Activated gamma-delta T cell (primary cell): ENCODE measurements at places on chromosomes 6 and 20.

DNA sequence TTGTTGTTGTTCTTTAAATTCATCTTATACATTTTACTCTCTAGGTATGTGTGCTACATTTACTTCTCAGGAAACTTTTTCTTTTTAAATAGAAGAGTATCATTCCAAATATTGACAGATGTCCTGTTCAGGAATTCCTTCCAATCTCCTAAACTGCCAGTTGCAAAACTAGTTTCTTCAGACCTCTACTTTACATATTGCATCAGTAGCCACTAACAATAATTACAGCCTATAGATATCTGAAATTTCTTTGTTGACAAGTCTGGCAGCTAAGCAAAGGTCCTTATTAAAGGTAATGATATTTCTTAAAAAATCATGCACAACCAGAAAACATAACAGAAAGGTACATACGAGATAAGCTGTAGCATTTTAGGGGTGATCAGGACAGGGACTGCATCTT, 4.5 kb downstream of the ECHDC1 start:
- DNase-seq = no peak

GRCh38 chr6:126632271-126632670, 292.4 kb downstream of the CENPW start:
- no peak for DNase-seq

- DNase-seq = no peak
These were observed 13.2 kb downstream of the SYNGAP1 start for GRCh38 chr6:33433001-33433543.

GRCh38 chr6:115721564-115721963, 339.1 kb downstream of the FRK start:
- DNase-seq = no peak

DNA sequence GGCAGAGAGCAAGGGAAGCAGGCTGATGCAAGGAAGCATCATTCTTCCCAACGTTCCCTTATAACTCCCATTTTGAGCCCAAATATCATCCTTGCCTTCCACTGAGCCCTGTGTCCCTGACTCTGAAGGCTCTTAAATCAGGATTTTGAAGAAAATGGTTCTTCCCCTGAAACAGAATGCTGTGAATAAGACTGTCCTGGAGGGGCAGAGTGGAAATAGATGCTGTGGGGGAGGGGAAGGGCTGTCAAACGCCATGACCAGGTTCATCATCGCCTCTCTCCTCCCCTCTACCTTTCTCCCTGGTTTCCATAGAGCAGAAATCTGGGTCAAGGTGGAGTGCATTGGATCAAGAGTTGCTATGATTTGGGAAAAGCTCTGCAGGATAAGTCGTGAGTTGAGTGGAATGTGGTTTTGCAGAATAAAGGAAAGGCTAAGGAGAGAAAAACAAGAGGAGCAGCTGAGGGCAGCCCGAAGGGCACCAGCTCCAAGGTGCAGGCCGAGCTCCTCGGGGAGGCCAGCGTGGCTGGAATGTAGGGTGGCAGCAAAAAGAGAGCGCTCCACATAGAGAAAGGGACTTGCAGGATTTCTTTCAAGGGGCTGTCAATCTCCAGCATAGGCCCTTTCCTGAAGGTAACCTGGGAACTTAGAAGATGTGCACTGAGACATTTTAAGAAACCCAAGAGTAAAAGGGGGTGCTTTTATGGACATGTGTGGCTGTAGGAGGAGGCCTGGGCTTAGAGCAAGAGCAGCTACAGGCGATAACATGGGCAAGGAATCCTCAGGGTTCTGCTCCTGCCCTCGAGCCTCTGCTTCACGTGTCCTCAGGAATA, 120.8 kb upstream of the CDYL start:
- DNase-seq = no peak

- no peak for DNase-seq
These were observed 90.7 kb downstream of the COL21A1 start for GRCh38 chr6:56156643-56157042.

DNA sequence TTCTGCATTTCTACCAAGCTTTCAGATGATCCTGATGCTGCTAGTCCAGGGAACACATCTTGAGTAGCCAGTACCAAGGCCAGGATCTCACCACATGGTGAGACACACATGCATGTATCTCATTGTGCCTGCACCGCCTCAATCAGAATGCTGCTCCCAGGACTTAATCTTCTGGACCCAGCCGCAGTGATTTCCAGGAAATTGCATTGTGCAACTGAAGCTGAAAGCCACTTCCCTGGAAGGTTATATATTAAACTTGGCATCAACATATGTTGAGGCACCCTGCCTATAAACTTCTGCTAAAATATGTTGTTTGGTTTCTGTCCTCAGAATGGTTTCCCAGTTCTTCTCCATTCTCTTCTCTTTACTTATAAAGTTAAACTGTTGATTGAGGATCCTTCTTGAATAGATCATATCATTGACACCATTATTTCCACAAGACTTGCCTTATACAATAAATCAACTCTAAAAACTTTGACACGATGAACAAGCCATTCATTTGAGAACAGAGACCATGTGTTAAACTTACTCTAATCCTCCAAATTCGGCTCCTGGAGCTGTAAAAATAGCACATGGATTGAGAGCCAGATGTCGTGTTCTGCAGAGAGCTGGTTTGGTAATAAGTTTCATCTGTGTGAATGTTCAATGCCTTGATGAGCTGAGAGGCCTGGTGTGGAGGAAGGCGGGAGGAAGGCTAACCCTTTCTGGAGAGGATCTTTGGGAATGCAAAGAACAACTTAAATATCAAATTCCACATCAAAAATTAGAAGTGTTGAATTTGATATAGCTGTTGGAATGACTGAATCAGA, 65.0 kb upstream of the PCSK2 start:
- DNase-seq = no peak

DNA sequence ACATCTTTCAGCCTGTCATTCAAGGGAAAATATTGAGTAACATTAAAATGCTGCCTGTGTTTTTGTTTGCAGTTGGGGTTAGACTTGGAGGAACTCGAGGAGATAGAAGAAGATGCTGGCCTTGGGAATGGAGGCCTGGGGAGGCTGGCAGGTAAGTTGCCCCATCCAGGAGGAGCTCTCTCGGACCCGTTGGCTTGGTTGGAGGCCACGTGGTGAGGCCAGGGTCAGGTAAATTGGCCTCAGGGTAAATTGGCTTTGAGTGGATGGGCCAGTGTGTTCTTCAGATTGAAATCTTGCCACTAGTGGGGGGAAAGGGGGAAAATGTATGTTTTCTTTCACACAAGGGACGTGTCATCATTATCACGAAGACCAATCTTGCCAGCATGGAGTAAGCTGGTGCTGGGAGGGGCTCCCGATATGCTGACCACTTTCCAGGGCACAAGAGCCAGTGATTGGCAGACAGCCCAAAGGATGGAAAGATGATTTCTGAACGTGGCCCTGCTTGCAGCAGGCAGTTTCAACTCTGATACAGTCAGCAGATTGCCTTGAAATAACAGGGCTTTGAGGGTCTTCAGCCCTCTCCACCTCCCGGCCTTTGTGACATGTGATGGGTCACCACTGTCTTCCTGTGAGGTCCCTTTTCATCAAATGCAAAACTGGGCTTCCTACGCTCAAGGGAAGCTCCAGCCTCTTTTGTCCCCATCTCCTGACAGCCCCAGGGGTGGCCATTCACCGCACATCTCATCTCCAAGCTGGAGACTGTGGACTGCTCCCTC, 21.4 kb downstream of the PYGB start:
- no peak for DNase-seq

DNA sequence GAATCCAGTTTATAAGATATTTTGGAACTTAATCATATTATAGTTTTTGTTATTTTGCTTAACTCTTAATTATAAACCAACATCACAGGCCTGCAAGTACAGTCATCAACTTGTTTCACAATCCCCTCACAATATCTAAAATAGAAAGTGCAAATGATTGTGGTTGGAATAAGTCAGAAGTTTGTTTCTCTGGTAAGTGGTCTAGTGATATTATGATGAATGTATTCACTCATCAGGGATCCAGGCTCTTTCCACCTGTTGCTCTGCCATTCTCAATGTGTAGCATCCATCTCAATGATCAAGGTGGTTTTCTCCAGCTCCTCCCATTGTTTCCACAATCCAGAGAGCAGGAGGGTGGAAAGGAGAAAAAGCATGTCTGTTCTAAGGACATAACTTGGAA, 54.2 kb downstream of the OPN5 start:
- DNase-seq = no peak

DNA sequence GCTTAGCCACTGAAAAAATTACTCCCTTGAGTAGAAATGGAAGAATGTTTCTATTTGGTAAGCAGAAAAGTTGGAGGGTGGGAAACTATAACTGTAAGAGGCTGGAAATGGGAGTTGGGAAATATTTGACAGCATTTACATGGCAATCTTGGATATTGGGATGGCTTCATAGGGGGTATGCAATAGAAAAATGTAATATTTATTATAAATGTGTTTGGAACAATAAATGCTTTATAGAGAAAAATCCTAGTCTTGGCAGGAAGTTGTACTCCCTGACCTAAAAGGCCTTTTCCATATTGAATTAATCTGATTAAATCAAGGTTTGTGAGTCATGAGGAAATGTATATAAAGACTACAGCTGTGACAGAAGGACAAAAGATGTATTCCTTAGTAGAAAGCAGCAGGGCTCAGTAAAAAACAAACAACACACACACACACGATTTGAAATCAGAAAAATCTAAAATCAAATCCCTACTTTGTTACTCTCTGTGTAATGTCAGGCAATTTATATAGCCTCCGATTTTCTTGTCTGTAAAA, 272.3 kb downstream of the CD109 start:
- DNase-seq = no peak

- no peak for DNase-seq
These were observed 27.8 kb upstream of the ERVFRD-1 start for GRCh38 chr6:11139051-11139960.

DNA sequence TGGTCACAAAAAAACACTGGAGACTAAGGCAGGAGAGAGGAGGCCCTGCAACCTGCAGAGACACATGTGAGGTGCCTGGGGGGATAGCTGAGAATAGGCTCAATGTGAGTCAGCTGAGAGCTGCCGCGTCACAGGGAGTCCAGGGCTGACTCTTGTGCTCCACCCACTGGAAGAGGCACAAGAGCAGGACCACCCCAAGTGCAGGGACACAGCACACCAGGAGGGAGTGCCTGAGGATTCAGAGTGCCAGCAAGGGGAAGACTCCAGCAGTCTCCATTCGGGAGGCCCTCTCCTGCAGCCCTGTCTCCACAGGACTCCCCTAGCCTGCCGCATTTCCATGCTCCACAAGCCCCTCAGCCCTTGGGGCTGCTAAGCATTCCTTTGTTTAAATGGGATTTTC, 105.5 kb downstream of the HUS1B start:
- DNase-seq = no peak

GRCh38 chr6:37049758-37050044, 44.2 kb downstream of the FGD2 start:
- no peak for DNase-seq

GRCh38 chr6:68333442-68333841, 301.6 kb upstream of the ADGRB3 start:
- DNase-seq = no peak
